ENCODE measurements at places on chromosomes 12 and 14. TPM values are rescaled to one million over a fixed set of nuclear protein-coding genes. Genes with fewer than 3 reads are reported as not detected.

The TSPAN8 gene
- total RNA-seq: not detected

The SPTB gene
- total RNA-seq: 0.07 TPM

The CD27 gene
- 160 TPM for total RNA-seq

DNA sequence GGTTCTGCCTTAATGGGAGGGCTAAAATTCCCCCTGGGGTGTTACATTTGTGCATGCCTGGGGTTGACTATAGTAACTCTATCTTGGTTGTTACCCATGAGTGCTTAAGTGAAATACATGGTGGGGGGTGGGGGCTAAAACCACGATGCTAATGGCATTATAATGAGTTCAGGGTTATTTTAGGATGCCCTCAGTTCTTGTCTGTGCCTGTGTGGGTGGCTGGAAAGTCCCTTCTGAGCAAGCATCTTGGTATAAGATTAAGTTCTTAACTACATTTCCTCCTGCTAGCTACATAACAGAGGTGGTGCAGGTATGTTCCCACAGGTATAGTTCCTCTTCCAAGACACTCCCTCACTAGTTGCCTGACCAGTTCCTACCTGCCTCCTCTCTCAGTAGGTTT, 822.3 kb downstream of the LRFN5 start:
- H3K4me1 ChIP-seq: no peaks in the 10 kb centered on the region
- H3K27ac ChIP-seq: no peak overlapping the region
- peak; percentile 2 for DNase-seq
- H3K27me3 ChIP-seq: no peaks in the 10 kb centered on the region

DNA sequence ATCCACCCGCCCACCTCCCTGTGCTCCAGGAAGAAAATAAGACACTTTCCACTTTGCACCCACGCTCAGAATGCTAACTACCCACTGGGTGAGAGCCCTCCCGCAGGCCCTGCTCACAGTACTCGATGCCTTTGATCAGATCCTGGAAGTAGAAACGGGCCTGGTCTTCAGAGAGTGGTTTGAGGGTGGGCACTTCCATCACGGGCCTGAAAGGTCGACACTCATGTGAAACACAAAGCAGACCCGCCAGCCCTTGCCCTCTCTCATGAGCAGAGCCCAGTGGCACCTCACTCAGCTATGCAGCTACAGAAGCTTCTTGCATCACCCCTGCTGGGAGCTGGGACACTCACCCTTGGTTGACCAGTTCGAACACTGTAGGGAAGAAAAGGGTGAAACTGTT, 41.1 kb downstream of the CAMKK2 start:
- no peak overlapping the region for H3K4me3 ChIP-seq
- peaks cover 4% of the 10 kb centered on the region for H3K4me1 ChIP-seq
- H3K27ac ChIP-seq: no peak overlapping the region

The ATXN7L3B gene
- 18.9 TPM for total RNA-seq

The SRGAP1 gene
- 0.07 TPM for total RNA-seq

The AQP6 gene
- not detected for total RNA-seq

The OTX2 gene
- not detected for total RNA-seq

- peaks cover 59% of the 10 kb centered on the region for H3K36me3 ChIP-seq
- peak overlapping the region; percentile 91 for H3K27ac ChIP-seq
- H3K27me3 ChIP-seq: no peaks in the 10 kb centered on the region
- peak; percentile 39 for DNase-seq
Measured at GRCh38 chr12:14396071-14396470, 30.6 kb downstream of the ATF7IP start.

DNA sequence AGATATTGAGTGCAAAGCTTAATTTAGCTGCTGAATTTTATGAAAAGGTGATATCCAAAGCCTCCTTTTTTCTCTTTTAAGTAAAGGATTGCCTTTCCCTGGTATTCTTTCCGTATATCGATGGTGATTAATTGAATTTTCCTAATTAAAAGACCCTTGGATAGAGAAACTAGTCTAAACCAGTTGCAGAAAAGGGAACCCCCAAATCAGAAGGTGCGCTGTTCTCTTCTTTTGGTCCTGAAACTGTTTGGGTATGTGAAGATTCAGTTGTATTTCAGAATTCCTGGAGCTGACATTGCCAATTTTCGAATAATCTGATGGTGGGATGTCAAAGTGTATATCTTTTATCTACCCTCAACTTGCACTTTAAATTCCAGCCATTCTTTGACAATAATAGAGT, 1.9 kb downstream of the GPHN start:
- no peak for DNase-seq
- peaks cover 35% of the 10 kb centered on the region for H3K4me1 ChIP-seq

The LRP1-AS gene
- total RNA-seq: not detected

GRCh38 chr14:104196461-104197140, 58.2 kb downstream of the KIF26A start:
- DNase-seq: peak; percentile 14
- H3K36me3 ChIP-seq: no peaks in the 10 kb centered on the region
- no peak overlapping the region for H3K4me3 ChIP-seq
- H3K27me3 ChIP-seq: peaks cover 2% of the 10 kb centered on the region
- H3K4me1 ChIP-seq: peaks cover 8% of the 10 kb centered on the region

GRCh38 chr14:59046746-59047145, 141.7 kb upstream of the DAAM1 start:
- no peak for DNase-seq
- peaks cover 6% of the 10 kb centered on the region for H3K27me3 ChIP-seq
- H3K4me1 ChIP-seq: no peaks in the 10 kb centered on the region

The SETD3 gene
- 49.9 TPM for total RNA-seq

The PRDM4 gene
- total RNA-seq: 19.3 TPM

- H3K4me1 ChIP-seq: no peaks in the 10 kb centered on the region
- H3K27ac ChIP-seq: no peak overlapping the region
- H3K27me3 ChIP-seq: peaks cover 3% of the 10 kb centered on the region
- no peaks in the 10 kb centered on the region for H3K36me3 ChIP-seq
- no peak for DNase-seq
Measured at GRCh38 chr12:20404576-20405346, 36.4 kb downstream of the PDE3A start.

The C3AR1 gene
- total RNA-seq: 1.1 TPM

GRCh38 chr12:31590642-31591379, at the start of gene DENND5B:
Gene DENND5B, minus strand, starts transcription at chr12:31591136. Its CDS starts 304 bp downstream, at chr12:31590832.
- H3K27ac ChIP-seq: no peak within 1 kb of the TSS
- H3K36me3 ChIP-seq: no peaks in the 10 kb centered on the region
- peak; percentile 31 for DNase-seq
- peaks cover 10% of the 10 kb centered on the region for H3K4me1 ChIP-seq
- peak within 1 kb of the TSS; percentile 71 for H3K4me3 ChIP-seq

- peaks cover 64% of the 10 kb centered on the region for H3K36me3 ChIP-seq
- H3K4me1 ChIP-seq: no peaks in the 10 kb centered on the region
- no peak overlapping the region for H3K4me3 ChIP-seq
- H3K27ac ChIP-seq: no peak overlapping the region
- no peaks in the 10 kb centered on the region for H3K27me3 ChIP-seq
- DNase-seq: no peak
Measured at GRCh38 chr12:88181881-88182280, 39.8 kb downstream of the TMTC3 start.

- no peaks in the 10 kb centered on the region for H3K4me1 ChIP-seq
- H3K27ac ChIP-seq: no peak overlapping the region
- DNase-seq: no peak
- no peaks in the 10 kb centered on the region for H3K27me3 ChIP-seq
Measured at GRCh38 chr12:81274637-81275529, 197.0 kb downstream of the ACSS3 start.

DNA sequence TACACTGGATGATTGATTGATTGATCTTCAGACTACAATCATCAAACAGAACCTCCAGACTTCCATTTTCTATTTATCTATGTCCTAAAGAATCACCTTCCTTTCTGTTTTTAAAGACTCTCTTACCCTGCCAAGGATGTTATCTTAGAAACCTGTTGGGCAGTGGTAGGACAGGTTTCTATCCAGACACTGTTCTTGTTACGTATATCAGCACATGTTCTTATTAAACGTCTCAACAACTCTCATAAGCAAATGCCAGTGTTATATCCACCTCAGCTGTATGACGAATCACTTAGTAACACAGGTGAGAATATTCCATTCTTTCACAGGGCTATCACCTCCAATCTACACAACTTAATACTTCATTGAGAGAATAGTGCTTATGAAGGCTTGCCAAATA, 40.2 kb upstream of the RPL10L start:
- no peak overlapping the region for H3K4me3 ChIP-seq
- H3K27ac ChIP-seq: no peak overlapping the region
- H3K36me3 ChIP-seq: no peaks in the 10 kb centered on the region
- DNase-seq: no peak

DNA sequence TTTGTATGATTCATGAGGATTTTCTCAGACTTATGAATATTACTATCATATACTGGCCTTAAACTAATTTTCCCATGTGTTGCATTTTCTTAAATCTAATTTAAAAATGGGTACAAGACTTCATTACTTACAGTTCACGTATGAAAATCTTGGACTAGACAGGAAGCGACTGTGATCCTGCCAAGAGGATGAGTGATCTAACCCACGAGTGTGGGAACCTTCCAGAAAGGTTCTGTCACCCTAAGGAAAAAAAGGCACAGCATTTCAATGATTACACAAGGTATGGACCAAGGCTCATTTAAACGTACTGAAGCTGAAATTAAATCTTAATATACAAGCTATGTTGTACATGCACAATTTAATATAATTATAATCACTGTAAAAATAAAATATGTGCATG, 293.5 kb upstream of the DIO2 start:
- H3K4me1 ChIP-seq: no peaks in the 10 kb centered on the region
- no peak overlapping the region for H3K4me3 ChIP-seq
- no peak overlapping the region for H3K27ac ChIP-seq
- no peak for DNase-seq
- H3K36me3 ChIP-seq: peaks cover 2% of the 10 kb centered on the region
- H3K27me3 ChIP-seq: no peaks in the 10 kb centered on the region

DNA sequence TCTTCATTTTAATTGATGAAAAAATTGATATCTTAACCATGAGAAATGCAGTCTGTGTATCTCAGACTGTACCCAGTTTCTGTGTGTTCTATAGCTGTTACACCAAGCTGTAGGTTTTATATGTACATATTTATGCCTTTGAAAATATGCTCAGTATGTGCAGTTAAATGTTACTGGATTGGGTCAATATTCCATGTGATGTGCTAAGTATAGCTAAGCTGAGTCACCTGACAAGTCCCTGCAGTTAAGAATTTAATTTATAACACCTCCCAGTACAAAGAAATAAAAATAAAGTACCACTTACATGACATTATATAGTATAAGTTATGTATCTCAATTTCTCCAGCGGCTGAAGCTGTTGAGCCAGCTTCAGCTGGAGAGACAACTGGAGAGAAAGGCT, 984.0 kb downstream of the GALC start:
- H3K27ac ChIP-seq: no peak overlapping the region
- no peaks in the 10 kb centered on the region for H3K27me3 ChIP-seq
- H3K4me1 ChIP-seq: no peaks in the 10 kb centered on the region
- no peak overlapping the region for H3K4me3 ChIP-seq

The NAB2 gene
- total RNA-seq: 69.3 TPM

DNA sequence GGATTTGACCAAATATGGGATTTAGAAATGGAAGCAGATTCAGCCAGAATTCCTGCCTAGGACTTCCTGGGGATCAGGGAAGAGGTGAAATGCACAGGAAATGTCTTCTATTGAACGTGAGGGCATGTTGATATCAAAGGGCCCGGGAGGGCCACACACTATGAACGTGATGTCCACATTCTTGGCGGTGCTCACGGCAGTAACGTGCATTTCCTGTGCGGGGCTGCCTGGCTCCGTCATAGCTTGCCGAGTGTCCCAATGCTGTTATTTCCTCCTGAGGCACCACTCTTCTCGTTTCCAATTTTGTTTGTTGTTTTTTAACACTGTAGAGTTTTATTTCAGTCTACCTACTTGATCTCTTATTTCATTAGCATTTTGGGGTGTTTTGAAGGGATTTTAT, 67.3 kb downstream of the ZNF664 start:
- H3K36me3 ChIP-seq: no peaks in the 10 kb centered on the region
- no peak overlapping the region for H3K4me3 ChIP-seq
- no peaks in the 10 kb centered on the region for H3K27me3 ChIP-seq
- DNase-seq: no peak
- no peak overlapping the region for H3K27ac ChIP-seq

DNA sequence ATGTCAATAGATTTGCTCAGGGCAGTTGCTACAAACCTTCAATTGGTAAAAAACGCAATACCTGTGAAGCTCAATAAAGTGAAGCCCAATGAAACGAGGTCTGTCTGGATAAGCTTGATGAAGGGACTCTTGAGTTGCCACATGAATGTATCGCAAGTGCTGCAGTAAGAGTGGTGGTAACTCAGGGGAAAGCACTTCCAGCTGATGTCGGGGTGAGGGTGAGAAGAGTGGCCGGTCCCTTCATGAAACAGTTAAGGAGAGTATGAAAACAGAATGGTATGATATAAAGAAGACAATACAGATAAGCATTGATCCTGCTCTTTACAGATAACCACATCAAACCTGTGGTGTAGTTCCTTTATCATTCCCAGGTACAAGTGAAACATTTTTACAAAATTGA, 83.4 kb upstream of the EVL start:
- H3K4me1 ChIP-seq: peaks cover 16% of the 10 kb centered on the region
- no peak overlapping the region for H3K27ac ChIP-seq
- no peaks in the 10 kb centered on the region for H3K27me3 ChIP-seq
- H3K36me3 ChIP-seq: no peaks in the 10 kb centered on the region

The CIROP gene
- not detected for total RNA-seq

The APOLD1 gene
- total RNA-seq: 5.7 TPM

- H3K27me3 ChIP-seq: no peaks in the 10 kb centered on the region
- no peaks in the 10 kb centered on the region for H3K4me1 ChIP-seq
- no peak for DNase-seq
- H3K36me3 ChIP-seq: peaks cover 6% of the 10 kb centered on the region
- no peak overlapping the region for H3K27ac ChIP-seq
Measured at GRCh38 chr12:89781156-89781555, 72.5 kb upstream of the ATP2B1 start.

DNA sequence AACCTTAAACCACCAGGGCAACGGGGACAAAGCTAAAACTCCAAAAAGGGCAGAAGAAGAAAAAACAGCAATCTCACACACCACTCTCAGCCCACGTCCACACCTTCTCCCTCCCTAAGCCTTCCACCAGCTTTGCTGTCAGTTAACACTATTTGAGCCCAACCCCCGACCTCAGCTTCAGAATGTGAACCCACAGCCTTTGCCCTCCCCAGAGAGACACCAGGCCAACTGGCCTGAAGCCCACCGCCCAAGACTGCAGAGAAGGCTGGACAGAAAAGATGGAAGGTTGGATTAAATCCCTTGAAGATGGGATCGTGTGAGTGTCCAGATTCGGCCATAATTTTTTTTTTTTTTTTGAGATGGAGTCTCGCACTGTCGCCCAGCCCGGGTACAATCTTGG, 22.4 kb downstream of the IRF2BPL start:
- H3K36me3 ChIP-seq: no peaks in the 10 kb centered on the region
- peaks cover 1% of the 10 kb centered on the region for H3K27me3 ChIP-seq
- H3K27ac ChIP-seq: no peak overlapping the region
- no peak overlapping the region for H3K4me3 ChIP-seq
- DNase-seq: no peak

DNA sequence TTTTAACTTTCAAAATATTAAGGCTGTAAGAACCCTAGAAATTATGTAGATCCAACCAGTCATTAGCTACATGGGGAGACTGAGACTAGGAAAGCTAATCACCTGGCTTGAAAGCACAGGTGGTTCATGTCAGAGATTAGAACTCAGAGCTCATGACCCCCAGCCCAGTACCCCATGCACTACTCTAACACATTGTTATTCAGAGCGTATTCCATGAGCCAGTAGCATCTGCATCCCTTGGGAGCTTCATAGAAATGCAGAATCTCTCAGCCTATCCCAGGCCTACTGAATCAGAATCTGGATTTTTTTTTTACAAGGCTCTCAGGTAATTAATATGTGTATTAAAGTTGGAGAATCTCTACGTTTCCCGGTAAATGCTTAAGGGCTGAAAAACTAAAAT, 161.7 kb downstream of the BTG1 start:
- no peak overlapping the region for H3K27ac ChIP-seq
- no peak overlapping the region for H3K4me3 ChIP-seq

Measured in activated CD8-positive, alpha-beta T cell treated with anti-CD3 and anti-CD28 coated beads for 36 hours (primary cell).